CD4-positive, alpha-beta T cell treated with Interferon gamma for 1 hour (primary cell): ENCODE measurements at places on chromosomes 16 and 17.

- peak; percentile 38 for DNase-seq
These were observed 1.0 kb upstream of the YPEL3 start for GRCh38 chr16:30096862-30097563.

GRCh38 chr17:13395862-13396261 is 205.9 kb downstream of the HS3ST3A1 start:
- DNase-seq, result no peak

GRCh38 chr17:44188576-44189403 is 2.0 kb downstream of the TMUB2 start:
- DNase-seq, result no peak

DNA sequence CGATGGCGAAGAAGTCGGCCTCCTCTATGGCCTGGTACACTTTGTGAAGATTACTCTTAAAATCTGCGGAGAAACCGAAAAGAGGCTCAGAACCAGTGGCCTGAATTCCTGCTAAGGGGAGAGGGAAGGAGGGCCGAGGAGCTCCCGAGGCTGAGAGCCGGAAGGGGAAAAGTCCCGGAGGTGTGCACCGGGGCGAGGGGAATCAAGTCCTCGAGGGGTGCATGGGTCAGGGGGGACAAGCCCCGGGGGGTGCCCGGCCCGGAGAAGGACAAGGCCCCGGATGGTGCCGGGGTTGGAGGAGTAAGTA is 495 bp downstream of the PARN start:
- DNase-seq, result no peak

GRCh38 chr17:1039511-1040215 is 42.7 kb downstream of the TIMM22 start:
- peak; percentile 77 for DNase-seq

GRCh38 chr17:37789771-37790541 is 45.1 kb upstream of the HNF1B start:
- DNase-seq, result no peak

GRCh38 chr16:8474587-8474986 is 115.7 kb downstream of the TMEM114 start:
- DNase-seq, result no peak

DNA sequence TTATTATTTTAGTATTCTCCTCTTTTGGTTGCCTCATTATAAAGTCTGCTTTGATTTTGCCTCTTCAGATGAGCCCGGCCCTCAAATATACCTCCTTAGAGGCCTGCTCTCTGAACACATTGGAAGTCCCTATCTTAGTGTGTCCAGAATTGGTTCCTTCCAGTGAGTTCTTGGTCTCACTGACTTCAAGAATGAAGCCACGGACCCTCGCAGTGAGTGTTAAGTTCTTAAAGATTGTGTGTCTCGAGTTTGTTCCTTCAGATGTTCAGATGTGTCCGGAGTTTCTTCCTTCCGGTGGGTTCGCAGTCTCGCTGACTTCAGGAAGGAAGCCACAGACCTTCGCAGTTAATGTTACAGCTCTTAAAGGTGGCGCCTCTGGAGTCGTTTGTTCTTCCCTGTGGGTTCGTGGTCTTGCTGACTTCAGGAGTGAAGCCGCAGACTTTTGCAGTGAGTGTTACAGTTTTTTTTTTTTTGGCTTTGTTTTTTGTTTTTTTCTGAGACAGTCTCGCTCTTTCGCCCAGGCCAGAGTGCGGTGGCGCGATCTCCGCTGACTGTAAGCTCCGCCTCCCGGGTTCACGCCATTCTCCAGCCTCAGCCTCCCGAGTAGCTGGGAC is 45.8 kb upstream of the NOS2 start:
- DNase-seq, result peak; percentile 32

DNA sequence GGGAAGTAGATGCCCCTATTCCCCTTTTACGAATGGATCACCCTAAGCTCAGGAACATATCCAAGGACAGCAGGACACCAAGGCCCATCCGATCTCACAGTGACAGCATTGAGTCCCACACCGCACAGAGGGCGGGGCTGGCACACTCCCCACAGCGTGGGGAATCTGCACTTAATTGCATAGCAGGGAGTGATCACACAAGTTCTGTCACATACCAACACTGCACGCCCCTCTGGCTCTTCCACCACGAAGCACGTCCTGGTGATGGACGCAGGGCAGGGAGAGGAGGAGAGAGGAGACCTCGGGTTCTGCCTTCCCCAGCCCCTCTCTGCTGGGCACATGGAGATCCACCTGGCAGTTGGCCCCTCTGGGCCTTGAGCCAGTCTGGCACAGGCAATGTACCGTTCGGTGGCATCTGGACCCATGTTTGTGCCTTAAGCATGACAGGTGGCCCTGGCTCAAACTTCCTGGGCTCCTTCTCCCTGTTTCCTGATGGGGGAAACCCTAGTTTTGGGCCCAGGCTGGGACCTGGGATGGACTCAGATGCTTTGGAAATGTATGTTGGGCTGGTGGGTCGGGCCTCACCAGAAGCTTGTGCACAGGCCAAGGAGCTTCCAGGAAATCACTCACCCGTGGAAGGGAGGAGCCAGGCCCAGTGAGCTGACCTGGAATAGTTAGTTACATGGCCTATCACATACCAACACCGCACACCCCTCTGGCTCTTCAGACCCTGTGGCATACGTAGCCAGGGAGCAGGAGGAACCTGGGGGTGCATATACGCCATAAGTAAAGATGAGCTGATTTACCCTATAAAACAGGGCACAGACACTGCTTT is 35.1 kb upstream of the CREBBP start:
- no peak for DNase-seq

DNA sequence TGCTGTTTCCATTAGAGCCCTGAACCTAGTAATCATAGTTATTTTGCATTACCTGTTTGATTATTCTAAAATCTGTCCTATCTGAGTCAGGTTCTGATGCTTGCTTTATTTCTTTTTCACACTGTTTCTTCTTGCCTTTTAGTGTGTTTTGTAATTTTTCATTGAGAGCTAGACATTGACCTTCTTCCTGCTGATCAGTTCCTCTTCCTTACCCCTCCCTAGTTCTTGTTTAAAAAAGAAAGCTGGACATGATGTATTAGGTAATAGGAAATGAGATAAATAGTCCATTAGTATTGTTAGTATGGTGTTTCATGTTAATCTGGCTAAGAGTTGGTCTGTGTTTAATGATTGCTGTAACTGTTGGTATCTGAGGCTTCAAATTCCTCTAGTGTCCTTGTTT is 13.4 kb downstream of the WWP2 start:
- DNase-seq, result no peak

- DNase-seq, result peak; percentile 85
These were observed 5.9 kb downstream of the DPEP2 start for GRCh38 chr16:67993207-67994039.
